Fibroblast of skin of back (primary cell): ENCODE measurements at places on chromosomes 2 and 18.

DNA sequence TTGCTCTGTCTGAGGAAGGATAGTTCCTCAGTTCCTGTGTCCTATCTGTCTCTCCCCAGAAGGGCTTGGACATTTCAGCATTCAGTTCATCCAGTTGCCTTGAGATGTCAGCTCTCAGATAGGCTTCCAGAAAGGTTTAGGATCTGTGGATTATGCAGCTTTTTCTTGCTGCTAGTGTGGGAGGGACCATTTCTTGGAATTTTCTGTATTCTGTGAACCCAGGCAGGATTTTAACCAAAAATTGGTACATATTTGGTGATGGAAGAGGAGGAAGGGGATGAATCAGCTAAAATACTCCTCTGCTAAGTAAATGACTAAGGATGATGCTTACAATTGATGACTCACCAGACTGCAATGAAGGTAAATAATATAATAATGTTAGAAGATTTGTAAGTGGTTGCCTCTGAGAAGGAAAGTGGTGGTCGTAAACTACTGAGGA lies 58.6 kb upstream of the DOCK10 start:
- DNase-seq: peak; percentile 98

DNA sequence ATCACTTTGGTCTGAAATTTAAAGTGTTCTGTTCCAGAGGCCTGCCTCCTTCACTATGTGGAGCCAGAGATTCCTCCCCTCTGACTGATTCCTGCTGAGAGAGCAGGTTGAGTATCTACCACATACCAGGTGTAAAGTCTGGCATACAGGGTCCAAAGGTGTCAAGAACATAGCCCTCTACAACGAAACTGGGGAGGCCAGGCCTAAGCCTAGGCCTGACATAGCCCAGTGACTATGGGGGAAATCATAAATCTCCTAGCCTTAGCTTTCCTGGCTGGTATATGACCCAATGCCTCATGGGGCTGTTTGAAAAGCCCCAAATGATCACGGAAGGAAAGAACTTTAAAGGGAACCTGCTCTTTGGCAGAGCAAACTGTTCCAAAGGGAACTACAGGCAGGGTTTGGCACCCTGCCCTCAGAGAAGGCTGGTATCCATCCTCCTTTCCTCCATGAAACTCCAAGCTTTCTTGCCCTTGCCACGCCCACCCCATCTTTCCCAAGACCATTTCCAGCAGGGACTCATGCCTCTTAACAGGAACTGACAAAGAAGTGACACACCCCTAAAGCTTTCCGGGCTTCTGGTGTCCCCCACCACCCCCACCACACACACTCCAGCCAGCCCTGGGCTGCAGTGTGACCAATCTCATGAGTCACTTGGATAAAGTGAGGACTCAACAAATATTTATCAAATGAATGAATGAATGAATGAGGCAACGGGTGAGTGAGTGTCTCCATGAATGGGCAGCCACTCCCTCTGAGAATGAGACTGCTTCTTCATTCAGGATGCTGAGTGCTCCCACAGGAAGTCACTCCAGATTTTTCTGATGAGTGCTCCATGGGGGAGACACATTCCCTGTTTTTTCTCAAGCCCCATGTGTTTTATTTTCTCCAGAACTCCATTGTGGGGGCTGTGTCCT lies 114.5 kb upstream of the STPG4 start:
- peak; percentile 100 for DNase-seq

- DNase-seq: peak; percentile 99
Measured at GRCh38 chr2:26345545-26346453, at the start of gene SELENOI. Gene SELENOI (plus strand): TSS chr2:26346143. CDS start chr2:26346233, 90 bp downstream.

- peak; percentile 62 for DNase-seq
Measured at GRCh38 chr2:150174056-150174805, 313.2 kb downstream of the RND3 start.

GRCh38 chr2:150303281-150303680 lies 184.2 kb downstream of the RND3 start:
- DNase-seq: no peak

- DNase-seq: peak; percentile 61
Measured at GRCh38 chr2:53353135-53354114, 414.2 kb upstream of the CHAC2 start.

DNA sequence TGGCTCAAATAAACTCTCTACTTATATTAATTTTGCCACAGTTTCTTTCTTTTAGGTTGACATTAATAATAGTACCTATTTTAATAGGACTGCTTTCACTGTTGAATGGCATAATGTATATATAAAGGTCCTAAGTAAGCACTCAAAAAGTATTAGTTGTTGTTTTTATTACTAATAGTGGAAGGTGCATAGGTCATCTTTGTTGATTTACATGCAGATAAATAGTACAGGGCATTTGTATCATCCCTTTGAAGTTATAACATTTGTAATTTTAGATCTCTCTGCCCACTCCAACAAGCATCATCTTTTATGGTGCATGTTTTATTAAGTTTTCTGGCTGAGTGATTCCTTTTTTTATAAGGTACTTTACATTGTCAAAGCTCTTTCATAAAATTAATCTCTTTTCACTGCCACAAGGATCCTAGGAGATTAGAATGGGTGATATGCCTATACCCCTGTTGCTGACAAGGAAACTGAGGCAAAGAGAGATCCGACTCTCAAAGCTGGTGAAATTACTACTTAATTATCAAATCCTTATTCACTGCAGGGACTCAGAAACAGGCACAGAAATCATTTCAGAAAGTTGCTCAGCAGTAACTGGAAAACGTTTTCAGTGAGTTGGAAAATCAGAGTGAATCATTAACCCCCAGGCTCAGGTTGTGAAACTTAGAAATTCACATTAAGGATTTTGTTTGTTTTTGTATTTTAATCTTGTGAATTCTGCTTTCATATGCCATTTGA lies 299.6 kb downstream of the AGPS start:
- DNase-seq: no peak

GRCh38 chr2:36468463-36469105 lies 113.0 kb downstream of the CRIM1 start:
- peak; percentile 90 for DNase-seq

- peak; percentile 75 for DNase-seq
Measured at GRCh38 chr2:197675711-197676188, 363 bp upstream of the RFTN2 start.

GRCh38 chr2:109052922-109053321 lies 63.9 kb upstream of the EDAR start:
- DNase-seq: no peak

DNA sequence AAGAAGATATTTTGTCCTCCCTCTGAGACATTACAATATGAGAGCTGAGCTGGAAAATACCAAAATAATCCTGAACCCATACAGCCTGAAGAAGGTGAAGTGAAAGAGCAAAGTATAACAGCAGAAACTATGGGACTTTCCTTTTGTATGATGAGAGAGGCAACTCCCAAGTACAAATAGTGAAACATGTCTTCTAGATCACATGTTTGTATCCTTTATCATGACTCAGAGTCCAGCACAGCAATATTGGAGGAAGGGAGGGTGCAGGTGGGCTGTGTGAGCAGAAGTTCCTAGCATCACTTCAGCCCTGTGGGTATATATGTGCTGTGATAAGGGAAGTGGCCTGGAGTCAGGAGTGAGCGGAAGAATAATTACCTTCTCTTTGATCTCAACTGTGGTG lies 265.6 kb upstream of the NRXN1 start:
- DNase-seq: no peak

DNA sequence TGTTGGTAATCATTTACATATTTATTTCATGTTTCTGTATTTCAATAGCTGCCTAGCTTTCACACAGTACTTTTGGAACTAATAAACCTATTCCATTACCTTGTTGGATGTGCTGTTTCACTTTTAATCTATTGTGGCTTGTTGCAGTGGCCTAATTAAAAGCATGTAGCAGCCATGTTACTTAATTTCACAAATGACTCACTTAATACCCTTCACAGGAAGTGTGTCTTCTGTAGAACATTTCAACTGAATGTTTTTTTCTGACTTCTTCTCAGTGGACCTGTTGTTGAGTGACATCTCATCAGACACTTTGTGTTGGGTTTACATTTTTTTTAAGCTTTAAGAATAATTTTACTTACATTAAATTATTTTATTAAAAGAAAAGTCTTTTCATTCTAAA lies 260.5 kb upstream of the THUMPD2 start:
- no peak for DNase-seq

DNA sequence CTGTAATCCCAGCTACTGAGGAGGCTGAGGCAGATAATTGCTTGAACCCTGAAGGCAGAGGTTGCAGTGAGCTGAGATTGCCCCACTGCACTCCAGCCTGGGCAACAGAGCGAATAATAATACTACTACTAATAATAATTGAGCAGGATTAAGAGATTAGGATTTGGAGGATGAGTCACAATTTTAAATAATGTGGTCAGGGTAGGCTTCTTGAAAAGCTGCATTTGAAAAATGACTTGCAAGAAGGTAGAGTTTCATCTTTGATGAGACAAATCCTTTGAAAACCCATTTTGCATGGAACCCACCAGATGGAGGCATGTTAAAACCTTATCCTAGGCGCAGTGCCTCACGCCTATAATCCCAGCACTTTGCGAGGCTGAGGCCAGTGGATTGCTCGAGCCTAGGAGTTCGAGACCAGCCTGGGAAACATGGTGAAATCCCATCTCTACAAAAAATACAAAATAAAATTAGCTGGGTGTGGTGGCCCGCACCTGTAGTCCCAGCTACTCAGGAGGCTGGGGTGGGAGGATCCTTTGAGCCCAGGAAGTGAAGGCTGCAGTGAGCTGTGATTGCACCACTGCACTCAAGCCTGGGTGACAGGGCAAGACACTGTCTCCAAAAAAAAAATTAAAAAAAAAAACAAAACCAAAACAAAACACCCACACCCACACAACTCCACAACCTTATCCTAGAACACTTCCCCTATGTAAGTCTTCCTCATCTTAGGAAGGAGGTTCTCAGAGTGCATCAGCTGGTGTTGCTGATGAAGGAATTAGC lies 3.3 kb upstream of the ATP8B1 start:
- no peak for DNase-seq

DNA sequence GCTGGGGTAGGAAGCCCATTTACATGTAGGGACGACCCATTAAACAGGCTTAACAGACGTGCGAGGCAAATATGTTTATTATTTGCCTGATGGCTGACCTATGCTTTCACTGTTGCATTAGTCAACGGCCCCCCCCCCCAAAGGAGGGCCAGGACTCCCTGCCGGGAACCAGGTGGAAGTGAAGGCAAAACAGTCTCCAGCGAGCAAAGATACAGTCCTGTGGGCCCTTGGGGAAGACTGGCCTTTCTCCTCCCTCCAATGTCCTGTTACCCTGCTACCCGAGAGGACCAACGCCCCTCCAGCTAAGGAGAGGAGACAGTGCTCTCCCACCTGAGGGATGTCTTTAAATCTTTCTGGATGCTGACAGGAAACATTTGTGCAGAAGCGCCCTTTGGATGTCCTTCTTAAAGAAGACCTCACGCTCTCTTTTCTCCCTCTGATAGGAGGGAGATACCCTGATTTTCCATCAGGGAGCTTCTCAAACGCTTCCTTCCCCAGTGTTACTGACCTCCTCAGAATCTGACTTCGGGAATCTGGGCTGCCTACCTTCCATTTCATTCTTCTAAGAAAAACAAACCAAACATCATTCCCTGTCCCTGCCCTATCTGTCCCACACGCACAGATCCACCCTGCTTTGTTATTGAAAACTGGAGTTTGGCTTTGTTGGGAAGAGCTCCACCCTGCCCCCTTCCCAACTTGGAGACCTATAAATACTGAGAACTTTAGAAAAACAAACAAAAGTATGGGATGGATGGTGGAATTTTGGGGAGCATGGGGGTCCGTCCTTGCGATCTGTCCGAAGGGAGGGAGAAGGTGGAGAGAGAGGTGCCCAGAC lies 135.9 kb upstream of the SIX3 start:
- no peak for DNase-seq

DNA sequence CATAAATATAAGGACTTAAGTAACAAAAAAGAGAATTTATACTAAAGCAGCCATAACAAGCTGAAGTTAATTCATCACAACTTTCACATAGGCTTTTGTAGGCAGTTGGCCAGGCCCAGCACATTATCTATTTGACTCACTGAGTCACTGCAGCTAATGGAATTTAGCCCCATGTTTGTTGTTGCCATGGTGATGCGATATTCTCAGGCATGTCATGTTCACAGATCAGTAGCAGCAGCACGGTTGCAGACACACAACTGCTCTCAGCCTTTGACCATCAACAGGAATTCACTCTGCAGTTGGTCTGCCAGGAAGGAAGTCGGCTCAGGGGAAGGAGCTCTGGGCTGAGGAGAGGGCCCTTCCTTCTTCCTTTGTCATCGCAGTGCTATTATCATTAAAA lies 639.8 kb downstream of the TMEM182 start:
- peak; percentile 92 for DNase-seq

GRCh38 chr2:239200646-239201530 lies 199.9 kb downstream of the HDAC4 start:
- no peak for DNase-seq

DNA sequence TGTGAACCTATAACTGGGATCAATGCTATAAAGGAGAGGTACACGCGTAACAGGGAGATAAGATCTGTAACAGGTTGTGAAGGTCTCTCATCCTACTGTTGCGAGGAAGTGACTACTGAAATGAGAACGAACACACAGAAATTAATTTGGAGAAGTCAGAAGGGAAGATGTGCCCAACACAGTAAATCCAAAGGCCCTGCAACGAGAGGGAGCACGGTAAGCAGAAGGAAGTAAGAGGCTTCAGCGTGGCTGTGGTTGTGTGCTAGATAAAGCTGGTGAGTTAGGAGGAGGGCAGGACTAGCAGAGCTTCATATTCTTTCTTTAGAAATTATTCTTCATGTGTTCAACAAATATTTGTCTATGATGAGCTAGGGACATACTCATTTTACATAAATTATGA lies 2.5 kb upstream of the ATG16L1 start:
- no peak for DNase-seq

DNA sequence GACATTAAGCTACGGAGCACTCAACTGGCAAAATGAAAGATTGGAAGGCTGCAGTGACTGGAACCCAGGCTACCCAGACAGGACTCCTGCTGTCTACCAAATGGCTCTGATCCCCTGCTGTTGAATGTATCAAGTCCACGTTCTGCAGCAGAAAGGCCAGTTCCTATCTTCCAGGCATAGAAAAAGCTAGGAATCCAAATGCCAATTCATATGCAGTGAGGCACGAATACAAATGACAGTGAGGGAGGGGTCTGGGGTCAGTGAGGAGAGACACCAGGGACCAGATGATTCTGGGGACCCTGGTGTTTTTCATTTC lies 5.3 kb downstream of the NRP2 start:
- no peak for DNase-seq

- DNase-seq: peak; percentile 40
Measured at GRCh38 chr2:163155279-163155883, 316.8 kb upstream of the KCNH7 start.

GRCh38 chr2:219350710-219351221 lies 18.2 kb upstream of the RESP18 start:
- peak; percentile 91 for DNase-seq

GRCh38 chr2:3487028-3487425 lies 32.3 kb downstream of the ADI1 start:
- DNase-seq: no peak

DNA sequence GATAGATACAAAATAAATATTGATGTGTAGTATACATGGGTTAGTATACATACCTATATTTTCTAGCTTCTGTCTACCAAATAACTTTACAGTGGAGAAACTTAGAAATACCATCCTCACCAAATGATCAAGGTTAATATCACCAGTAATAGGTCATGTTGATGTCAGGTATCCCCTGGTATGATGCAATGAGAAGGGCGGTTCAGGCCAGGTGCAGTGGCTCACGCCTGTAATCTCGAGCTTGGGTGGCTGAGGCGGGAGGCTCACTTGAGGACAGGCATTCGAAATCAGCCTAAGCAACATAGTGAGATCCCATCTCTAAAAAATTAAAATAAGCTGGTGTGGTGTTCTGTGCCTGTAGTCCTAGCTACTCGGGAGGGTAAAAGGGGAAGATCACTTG lies 38.6 kb downstream of the CIB4 start:
- no peak for DNase-seq
